ENCODE measurements at places on chromosomes 2 and 18.

- DNase-seq: peak; percentile 73
Measured at GRCh38 chr18:3664563-3665178, 214.7 kb downstream of the TGIF1 start.

GRCh38 chr18:24514439-24514838 lies 54.0 kb downstream of the HRH4 start:
- peak; percentile 55 for DNase-seq

DNA sequence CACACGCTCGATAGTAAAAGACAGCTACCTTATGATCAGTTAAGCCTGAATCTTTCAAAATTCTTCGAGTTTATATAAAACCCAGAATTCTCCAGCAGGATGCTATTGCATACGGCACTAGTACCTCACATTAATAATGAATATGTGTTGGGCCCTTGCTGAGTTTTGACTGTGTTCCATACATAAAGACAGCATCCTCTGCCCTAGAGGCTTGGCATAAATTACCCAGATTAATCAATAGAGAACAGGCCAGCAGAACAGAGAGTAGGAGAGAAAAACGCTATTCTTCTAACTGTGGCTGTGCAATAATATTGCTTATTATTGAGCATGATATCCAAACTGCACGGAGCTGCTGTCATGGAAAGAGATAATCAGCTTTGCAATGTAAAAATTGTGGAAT lies 194.3 kb downstream of the SOX11 start:
- DNase-seq: no peak

DNA sequence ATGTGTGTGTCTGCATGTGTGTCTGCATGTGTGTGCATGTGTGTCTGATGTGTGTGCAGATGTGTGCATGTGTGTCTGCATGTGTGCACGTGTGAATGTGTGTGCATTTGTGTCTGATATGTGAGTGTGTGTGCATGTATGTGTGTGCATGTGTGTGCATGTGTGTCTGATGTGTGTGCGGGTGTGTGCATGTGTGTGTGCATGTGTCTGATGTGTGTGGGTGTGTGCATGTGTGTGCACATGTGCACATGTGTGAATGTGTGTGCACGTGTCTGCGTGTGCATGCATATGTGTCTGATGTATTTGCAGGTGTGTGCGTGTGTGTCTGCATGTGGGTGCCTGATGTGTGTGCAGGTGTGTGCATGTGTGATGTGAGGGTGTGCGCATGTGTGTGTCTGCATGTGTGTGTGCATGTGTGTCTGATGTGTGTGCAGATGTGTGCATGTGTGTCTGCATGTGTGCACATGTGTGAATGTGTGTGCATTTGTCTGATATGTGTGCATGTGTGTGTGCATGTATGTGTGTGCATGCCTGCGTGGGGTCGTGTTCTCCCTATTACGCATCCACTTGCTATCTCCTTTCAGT lies 470.1 kb upstream of the HS6ST1 start:
- DNase-seq: no peak

DNA sequence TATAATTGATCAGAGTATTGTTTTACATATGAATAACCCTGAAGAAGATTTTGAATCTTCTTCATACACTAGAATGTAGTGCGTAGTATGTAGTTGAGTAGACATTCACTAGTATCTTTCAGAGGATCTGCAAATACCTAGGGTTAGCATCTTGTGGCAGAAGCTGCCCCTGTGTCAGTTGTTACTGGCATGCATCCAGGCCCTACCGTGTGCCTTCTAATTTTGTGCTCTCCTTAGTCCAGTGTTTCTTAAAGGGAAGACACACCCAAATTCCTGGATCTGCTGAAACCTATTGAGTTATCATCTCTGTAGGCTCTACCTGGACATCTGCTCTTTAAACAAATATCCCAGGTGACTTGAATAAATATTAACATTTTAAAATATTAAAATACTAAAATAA lies 99.7 kb upstream of the SERTAD2 start:
- DNase-seq: peak; percentile 16

DNA sequence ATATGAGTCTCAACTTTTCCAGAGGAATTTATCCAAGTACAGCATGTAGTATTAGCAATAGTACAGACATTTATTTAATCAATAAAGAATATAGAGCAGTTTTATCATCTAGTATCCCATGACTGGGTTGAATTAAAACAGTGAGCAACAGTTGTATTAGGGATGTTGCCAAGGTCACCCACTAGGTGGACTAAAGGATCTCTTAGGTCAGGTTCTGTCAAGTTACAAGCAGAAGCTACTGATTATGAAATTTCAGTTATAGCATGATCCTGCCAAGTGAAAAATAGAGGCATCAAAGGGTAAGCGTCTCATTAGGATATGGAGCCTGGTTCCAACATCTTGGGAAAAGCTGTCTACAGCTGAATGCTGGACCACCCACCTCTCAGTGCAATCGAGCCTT lies 52.1 kb upstream of the LAPTM4A start:
- peak; percentile 11 for DNase-seq

GRCh38 chr2:77938462-77938861 lies 416.3 kb upstream of the LRRTM4 start:
- no peak for DNase-seq

DNA sequence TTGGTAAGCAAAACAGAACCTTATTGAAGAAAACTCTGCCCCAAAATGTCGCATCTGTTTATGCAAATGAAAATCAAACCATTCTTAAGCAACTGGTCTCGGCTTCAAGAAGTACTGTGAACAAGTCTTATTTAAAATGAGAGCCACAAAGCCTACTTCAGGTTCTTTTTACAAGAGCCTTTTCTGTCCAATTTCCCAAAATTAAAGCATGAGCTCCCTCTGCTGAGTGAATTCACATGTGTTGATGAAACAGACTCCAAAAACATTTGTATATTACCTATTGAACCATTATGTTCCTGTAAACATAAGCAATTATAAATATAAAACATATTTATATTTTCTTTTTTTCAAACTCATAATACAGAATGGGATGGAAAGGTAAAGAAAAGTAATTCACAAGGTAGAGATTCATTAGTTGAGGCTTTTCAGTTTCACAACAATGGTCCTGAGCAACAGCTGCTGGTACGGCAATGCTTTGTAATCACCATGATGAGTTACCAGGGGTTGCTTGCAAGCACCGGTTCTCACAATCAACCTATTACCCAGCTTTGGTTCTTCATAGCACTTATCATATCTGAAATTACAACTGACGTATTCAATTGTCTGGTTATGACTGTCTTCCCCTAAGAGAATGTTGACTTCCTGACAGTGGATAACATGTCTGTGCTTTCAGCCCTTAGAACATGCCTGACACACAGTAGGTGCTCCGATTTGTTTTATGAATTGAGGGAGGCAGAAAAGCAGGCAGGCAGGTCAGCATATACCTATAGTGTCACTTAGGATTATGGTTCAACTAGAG lies 108.4 kb upstream of the BZW1 start:
- DNase-seq: peak; percentile 21
